ENCODE measurements at places on chromosomes 3 and 15.
A peak's percentile ranks its signal among the peaks of the same experiment; 100 is the strongest.

- DNase-seq: no peak
Observed at GRCh38 chr3:190318666-190319065, 3.6 kb downstream of the CLDN1 start.

DNA sequence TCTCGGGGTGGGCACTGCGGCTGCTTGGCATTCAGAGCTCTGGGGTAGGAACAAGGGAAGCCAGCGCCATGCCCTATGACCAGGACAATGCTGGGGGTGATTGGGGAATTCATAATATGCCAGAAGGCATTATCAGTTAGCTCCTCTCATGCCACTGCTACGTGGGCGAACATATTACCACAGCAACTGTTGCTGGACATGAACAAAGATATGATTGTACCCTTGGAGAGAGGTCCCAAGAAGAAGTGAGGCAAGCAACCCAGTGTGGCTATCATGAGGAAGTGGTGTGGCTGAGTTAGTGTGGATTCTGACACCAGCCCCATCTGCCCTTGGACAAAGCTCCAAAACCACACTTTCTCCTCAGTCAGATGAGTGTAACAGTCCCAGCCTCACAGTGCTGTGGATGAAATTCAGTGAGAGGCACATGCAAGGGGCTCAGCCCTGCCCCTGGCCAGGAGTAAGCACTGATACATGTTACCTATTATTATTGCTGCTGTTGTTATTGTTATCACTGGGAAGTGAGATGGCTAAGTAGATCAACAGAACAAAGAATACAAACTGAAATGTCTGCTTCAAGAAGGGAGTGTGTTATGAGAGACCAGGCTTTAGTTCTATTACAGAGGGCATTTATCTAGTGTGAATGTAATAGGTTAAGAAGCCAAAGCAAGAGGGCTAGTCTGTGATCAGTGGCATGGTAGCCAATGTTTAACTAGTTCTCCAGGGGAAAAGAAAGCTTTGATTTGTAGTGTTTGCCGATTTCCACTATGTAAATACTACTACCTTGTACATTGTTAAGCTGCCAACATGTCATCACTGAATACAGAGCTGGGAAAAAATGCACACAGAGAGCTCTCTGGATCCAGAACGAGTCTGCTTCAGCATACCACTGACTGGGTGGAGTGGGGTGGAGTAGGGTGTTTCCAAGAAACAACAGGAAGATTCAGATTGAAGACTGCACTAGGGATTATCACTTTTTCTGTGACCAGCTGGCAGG, 222.3 kb upstream of the EIF1B start:
- no peak for DNase-seq

DNA sequence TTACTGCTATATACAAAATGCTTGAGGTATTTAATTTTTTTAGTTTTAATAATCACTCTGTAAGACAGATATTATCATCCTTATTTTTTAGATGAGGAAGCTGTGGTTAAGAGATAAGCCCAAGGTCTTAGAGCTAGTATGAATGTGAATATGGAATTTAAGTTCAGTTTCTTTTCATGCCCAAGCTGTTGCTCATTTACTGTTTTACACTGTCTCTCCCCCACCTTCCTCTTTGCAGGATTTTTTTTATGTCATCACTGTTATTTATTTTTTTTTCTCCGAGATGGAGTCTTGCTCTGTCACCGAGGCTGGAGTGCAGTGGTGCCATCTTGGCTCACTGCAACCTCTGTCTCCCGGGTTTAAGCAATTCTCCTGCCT, 22.5 kb downstream of the MAP2K5 start:
- DNase-seq: no peak

GRCh38 chr3:131723343-131723742, 220.6 kb upstream of the MRPL3 start:
- no peak for DNase-seq

- DNase-seq: peak; percentile 72
Observed at GRCh38 chr3:55242921-55243320, 244.2 kb downstream of the WNT5A start.

GRCh38 chr3:101638261-101638745, 38.6 kb downstream of the ZBTB11 start:
- peak; percentile 45 for DNase-seq

DNA sequence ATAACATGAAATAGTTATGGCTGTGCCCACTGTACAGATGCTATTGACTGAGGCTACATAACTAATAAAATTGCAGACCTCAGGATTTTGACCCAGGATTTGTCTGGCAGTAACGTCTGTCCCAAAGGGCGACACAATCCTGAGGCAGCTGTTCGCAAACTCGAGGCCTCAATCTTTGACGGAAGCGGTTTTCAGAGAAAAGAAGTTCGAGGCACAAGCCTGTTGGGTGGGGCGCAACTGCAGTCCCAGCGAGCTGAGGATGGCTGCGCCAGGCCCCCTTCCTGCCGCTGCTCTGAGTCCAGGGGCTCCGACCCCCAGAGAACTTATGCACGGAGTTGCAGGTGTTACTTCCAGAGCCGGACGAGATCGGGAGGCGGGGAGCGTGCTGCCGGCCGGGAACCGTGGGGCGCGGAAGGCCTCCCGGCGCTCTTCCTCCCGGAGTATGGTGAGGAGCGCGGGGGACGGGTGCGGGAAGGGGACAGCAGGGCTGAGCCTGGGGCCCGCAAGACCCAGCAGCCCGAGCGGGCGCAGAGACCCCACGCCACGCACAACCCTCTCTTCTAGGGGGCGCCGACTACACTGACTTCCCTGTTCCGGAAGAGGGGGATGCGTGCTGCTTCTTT, at the start of gene PARP15:
Gene PARP15, plus strand, starts transcription at position 242 of the 623 bp plus-strand sequence. Its CDS starts 18 bp downstream, at position 260.
- DNase-seq: peak; percentile 32

DNA sequence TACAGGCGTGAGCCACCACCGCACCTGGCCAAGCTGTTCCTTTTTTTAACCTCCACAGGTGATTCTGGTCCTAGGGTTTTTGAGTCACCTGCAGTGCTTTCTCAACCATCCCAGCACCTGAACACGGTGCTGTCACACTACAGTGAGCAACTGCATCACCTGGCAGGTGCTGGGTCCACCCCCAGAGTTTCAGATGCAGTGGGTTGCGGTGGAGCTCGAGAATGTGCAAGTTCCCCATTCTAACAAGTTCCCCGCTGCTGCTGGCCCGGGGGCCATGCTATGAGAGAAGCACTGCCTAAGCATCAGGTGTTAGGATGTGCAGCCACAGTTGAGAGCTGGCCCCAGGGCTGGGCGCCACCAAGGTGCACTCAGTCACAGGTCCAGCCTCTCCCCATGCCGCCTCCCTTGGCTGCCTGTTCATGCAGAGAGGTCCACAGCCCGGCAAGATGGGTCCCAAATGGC, 18.0 kb downstream of the ISG20 start:
- no peak for DNase-seq

DNA sequence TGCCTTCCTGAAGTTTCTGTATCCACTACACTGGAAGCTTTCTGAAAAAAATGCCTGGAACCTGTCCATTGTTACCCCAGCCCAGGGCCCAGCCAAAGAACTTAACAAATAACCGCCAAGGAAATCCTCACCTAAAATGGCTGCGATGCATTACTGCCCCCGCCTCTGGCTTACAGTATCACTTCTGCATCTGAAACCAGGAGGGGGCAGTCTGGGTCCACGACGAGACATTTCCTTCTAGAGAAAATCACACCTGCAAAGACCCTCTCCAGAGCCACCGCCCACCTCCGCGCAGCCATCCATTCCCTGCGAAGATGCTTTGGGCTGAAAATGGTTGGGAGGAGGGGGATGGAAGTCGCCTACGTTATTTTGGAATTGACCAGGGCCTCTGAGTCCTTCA, 22.4 kb upstream of the CELF6 start:
- peak; percentile 66 for DNase-seq

DNA sequence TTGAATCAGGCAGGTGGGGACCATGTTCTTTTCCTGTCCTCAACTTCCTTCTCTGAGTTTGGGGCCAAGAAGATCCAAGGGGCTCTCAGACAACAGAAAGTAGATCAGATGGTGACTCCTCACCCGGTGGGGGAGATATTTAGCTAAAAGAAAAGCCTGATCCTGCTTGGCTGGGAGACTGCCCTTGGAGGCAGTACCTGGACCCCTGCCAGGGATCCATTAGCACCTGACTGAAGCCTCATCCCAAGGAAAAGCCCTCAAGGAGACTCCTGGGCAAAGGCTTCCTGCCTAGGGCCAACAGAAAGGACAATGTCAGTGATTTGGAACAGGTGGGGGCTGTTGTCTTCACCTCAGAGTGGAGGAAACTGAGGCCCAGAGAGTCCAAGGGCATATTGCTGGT, 33.5 kb upstream of the HHATL start:
- no peak for DNase-seq

GRCh38 chr15:88178631-88179030, 77.9 kb downstream of the NTRK3 start:
- no peak for DNase-seq

- no peak for DNase-seq
Observed at GRCh38 chr15:68552344-68552743, 26.4 kb upstream of the CORO2B start.

GRCh38 chr3:73680391-73681095, 55.8 kb upstream of the PDZRN3 start:
- DNase-seq: no peak

GRCh38 chr3:17979911-17980310, 237.5 kb upstream of the TBC1D5 start:
- DNase-seq: no peak

DNA sequence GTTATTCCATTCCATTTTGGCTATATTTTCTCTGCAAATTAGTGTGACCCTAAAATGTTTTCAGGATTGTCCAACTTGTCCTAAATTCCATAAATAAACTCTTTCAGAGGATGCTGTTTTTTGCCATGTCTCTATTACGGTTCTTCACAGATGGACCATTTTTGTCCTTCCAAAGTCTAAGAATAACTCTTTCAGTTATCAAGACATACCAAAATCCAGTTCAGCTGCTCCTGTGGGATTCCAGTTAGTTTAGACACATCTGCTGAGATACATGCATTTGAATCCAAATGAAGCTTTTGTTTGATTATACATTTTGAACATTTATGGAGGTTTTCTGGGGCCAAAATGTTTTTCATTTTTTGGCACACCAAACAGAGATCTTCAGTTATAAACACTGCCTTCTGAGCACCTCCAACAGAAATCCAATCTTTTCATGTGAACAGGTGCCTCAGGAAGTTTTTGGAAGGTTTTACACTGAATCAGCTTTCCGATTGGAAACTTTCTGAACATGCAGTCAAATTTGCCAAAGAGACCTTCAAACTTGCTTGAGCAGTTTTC, 80.7 kb downstream of the TIGIT start:
- DNase-seq: no peak

DNA sequence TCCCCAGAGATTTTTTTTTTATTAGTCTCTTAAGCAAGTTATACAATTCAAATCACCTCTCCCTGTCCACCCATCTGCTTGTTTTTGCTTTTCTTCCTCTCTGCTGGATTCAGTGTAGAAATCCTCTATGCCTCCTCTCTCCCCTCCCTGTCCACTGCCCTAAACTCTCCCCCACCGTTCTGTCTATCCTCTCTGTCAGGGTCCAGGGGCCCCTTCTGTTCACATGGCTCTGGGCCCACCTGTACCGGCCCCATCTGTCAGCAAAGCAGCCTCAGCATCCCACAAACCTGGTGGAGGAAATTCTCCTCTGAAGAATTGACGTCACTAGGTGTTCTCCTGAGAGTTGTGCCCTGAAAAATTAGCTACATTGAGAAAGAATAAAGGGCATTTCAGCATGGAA, 137.6 kb upstream of the CMC1 start:
- no peak for DNase-seq

Data from neural progenitor cell (in vitro differentiated cells).